Stimulated activated CD4-positive, alpha-beta T cell treated with anti-CD3 and anti-CD28 coated beads, TNF-alpha, amount 100 ng/mL, for 24 hours (primary cell): ENCODE measurements at places on chromosomes 5 and 9.

- no peak for DNase-seq
These were observed 45.7 kb upstream of the SLCO4C1 start for GRCh38 chr5:102341681-102342288.

DNA sequence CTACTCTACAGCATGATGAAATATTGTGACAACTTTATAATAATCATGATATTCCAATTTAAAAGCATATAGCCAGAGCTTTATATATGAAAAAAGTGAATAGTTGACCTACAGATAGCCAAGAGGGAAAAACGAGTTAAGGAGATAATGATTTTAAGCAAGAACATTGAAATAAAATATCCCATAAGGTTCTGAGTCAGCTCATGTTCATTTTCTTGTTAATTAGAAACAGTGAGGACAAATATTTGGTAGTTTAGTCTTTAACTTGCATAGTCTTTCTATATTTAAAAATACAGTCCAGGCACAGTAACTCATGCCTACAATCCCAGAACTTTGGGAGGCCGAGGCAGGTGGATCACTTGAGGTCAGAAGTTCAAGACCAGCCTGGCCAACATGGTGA lies 55.8 kb upstream of the CDH6 start:
- DNase-seq: no peak

- DNase-seq: no peak
These were observed 21.5 kb upstream of the MYO10 start for GRCh38 chr5:16957304-16958196.

DNA sequence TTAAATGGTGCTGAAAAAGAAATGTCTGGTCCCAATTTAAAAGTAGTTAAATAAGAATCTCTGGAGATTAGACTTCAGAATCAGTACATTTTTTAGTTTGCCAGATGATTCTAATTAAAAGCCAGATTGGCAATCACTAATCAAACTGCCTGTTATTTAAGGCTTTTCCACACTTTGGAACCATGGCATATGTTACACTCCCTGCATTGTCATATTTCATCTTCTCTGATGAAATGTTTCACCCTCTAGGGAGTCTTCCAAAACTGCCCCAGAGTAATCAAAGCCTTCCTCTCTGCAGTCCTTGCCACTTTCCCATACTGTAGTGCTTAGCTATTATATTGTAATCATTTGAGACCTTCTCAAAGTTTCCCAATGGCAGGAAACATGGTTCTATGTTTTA lies 17.5 kb upstream of the OR13C9 start:
- no peak for DNase-seq

DNA sequence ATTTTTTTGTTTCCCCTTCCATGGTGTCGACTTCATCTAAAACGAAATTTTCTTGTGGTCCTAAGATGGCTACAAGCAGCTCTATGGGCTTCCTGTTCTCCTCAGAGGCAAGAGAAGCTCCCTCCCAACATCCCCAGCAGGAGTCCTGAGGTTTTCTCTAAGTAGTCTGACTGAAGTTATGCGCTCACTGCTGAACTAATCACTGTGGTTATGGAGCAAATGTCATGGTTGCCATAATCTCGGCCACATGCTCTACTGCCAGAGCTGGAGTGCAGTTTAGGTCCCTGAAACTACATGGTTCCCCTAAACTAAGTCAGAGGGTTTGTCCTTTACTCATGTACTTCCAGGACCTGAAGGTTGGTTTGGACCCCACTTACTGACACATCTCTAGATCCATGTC lies 68.0 kb upstream of the MAMDC2 start:
- no peak for DNase-seq

DNA sequence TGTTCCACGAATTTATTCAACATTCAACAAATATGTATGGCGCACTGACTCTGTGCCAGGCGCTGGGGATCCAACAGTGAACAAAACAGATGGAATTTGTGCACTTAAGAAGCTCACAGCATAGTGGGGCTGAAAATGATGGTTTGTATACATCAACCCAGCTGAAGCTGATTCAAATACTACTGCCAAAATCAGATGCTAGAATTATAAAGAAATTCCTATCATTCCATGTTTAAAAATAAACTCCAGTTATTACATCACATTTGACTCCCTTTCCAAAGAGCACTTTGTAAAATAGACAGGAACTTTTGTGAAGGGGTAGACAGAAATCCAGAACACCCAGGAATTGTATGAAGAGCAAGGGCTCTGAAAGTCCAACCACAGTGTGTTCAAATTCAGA lies 54.1 kb downstream of the ZNF608 start:
- DNase-seq: no peak

GRCh38 chr5:1029945-1030625 lies 21.5 kb downstream of the NKD2 start:
- DNase-seq: no peak

DNA sequence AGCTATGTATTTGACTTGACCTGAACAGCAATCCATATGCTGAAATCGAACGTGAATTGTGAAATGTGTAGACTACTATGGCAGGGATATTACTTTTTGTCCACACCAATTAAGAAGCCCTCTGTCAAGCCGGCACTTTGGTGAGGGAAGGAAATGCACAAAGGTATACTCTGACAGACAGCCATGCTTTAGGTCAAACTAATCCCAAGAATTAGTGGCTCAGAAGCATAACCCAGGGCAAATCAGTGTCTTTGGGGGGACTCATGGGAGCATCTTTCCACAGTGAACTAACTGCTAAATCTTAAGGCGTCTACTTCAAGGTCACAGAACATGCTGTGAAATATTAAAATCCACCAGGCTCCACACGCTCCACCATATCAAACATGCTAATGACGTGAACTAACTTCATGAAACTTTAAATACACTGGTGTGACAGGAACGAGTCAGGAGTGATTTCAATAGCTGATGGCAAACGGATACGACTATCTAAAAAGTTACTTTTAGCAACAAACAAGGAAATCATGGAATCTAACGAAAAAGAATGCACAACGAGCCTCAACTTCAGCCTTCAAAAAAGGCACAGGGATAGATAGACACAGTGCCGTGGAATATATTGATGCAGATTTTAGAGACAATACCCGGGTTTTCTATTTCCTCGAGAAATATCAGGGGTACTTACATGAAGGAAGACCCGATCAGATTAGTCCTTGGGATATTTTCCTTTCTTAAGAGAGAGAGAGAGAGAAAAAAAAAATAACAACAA lies 527 bp downstream of the MEF2C start:
- no peak for DNase-seq

DNA sequence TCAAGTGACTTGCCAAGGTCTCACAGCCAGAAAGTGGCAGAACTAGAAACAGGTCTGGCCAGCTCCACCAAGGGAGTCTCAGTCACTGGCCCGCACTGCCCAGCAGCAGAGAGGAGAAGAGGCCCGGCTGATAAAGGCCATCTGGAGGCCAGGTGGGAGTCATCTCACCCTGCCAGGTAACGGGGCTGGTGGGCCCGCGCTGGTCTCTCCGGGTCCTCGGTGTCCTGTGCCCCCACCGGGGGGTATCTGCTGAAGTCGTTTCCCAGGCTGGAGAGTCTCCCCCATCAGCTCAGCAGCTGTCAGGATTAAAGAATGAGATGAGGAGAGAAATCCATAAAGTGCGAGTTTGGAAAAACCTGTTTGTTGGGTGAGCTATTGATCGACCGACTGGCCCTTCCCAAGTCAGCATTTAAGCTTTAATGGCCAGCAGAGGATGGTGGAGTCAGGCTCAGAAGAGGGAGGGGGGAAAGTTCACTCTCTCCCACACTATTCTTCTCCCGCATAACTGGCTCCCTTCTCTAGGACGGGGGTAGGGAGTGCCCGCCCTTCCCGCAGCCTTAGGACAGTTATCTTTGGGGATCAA lies 30.3 kb downstream of the LMX1B start:
- no peak for DNase-seq

- DNase-seq: no peak
These were observed 45.4 kb upstream of the TDRD7 start for GRCh38 chr9:97366476-97366875.

DNA sequence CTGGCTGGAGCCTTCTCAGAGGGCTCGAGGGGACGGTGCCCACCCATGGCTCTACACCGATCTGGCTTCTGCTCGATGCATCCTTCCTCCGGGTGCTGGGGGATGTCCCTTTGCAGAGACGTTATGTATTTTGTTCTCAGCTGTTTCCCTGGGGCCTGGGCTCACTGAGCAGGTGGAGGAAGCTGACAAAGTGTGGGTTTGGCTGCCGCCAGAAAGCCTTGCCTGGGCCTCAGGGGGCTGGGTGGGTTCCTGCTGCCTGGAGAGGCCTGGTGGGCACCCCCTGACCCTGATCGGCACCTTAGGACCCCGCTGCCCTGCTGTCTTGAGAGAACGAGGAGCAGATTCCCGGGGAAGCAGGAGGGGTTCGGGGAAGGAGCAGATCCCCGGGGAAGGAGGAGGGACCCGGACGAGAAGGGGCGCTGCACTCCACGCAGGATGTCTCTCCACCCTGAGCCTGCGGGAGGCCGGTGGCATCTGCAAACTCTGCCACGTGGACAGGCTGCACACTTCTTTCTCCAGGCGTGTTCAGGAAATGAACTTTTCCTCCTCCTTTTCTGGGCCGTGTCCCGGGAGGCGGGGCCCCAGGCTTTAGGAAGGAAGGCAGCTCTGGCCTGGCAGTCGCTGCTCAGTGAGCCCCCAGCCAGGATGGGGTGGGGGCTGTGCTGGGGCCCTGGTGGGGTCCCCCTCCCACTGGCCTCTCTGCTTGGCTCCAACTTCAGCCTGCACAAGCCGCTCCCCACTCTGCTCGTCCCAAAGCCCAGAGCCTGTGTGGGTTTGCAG lies 148.9 kb downstream of the RXRA start:
- peak; percentile 11 for DNase-seq

- DNase-seq: no peak
These were observed 26.7 kb upstream of the GRIA1 start for GRCh38 chr5:153463806-153464205.

DNA sequence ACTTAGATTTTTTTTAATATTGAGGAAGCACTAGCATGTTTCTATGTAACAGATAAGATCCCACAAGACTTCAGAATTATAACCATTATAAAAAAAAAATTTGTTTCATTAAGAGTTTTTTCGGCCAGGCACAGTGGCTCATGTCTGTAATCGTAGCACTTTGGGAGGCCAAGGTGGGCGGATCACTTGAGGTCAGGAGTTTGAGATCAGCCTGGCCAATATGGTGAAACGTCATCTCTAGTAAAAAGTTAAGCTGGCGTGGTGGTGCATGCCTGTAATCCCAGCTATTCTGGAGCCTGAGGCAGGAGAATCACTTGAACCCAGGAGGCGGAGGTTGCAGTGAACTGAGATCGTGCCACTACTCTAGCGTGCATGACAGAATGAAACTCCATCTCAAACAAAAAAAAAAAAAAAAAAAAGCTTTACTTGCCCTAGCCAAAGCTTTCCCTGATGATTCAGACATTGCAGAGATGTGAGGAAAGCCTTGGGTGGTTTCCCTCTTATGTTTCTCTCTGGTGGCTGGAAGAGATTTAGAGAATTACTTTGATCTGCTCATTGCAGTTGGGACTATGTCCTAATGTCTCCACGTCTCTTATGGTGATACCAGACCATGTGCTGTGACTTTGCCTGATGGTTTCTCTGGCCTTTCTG lies 65.4 kb downstream of the EGFLAM start:
- DNase-seq: no peak

DNA sequence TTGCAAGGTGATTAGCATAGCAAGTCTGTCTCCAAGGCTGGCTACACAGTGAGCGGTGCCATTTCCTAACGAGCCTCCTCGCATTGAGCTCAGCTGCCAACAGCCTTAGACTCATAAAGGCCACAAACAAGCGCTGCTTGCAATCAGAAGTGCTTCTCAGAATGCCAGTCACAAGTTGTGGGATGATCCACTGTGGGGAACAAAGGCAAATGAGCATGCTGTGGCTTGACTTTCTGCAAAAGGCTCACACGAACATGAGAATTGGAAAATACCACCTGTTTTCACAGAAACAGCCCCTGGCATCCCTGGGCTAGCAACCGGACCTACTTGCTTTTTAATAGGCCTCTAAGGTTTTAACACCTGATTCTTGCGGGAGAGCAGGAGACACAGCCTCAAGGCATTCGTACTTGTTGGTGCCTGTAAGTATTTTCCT lies 215.5 kb downstream of the FANCC start:
- DNase-seq: no peak

GRCh38 chr5:147267082-147267832 lies 32.4 kb downstream of the STK32A start:
- no peak for DNase-seq

GRCh38 chr9:37947977-37948376 lies 44.0 kb upstream of the SLC25A51 start:
- no peak for DNase-seq

DNA sequence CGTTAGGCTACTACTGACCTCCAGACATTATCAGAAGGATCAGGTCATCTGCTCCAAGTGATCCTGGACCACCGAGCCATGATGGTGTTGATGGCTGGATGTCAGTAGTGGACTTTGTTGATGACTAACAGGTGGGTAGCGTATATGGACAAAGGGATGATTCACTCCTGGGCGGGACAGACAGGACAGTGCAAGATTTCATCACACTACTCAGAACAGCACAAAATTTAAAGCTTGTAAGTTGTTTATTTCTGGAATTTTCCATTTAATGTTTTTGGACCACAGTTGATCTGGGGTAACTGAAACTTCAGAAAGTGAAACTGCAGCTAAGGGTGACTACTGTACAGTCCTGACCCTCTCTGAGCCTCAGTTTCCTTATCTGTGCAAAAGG lies 12.7 kb downstream of the PDGFRB start:
- DNase-seq: no peak

DNA sequence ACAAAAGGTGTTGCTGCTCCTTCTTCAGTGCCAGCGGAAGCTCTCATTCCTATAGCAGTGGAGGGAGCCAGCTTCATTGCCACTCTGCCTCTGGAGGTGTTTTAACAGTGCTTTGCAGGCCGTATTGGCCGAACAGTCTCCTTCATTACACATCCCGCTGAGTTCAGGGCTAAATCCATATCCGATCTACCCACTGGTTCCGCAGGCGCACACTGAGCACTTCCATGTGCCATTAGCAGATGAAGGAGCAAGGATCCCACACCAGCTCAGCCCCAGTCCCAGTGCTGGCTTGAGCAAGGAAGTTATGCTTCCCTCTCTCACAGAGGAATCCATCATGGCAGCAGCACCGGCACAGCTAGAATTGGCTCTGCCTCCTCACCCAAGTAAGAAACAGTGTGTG lies 121.2 kb upstream of the IRX2 start:
- DNase-seq: no peak

- no peak for DNase-seq
These were observed 146.6 kb downstream of the MAN2A1 start for GRCh38 chr5:109836280-109836679.

DNA sequence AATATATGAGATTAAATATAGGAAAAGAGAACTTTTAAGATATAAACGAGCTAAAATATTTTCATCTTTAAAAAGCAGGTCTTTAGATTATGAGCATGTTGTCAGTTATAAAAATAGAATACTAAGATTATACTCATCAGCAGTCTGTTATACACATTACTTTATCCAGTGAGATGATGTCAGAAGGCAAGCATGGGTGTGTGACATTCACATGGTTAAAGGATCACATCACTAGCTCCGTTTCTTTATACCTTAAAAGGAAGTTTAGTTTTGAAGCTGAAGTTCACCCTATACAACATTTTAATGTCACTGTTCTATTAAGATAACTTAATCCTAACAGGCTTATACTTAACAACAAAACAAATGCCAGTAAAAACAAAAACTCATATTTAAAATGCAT lies 59.6 kb downstream of the RICTOR start:
- no peak for DNase-seq
